ENCODE measurements at places on chromosomes 6 and 20.

DNA sequence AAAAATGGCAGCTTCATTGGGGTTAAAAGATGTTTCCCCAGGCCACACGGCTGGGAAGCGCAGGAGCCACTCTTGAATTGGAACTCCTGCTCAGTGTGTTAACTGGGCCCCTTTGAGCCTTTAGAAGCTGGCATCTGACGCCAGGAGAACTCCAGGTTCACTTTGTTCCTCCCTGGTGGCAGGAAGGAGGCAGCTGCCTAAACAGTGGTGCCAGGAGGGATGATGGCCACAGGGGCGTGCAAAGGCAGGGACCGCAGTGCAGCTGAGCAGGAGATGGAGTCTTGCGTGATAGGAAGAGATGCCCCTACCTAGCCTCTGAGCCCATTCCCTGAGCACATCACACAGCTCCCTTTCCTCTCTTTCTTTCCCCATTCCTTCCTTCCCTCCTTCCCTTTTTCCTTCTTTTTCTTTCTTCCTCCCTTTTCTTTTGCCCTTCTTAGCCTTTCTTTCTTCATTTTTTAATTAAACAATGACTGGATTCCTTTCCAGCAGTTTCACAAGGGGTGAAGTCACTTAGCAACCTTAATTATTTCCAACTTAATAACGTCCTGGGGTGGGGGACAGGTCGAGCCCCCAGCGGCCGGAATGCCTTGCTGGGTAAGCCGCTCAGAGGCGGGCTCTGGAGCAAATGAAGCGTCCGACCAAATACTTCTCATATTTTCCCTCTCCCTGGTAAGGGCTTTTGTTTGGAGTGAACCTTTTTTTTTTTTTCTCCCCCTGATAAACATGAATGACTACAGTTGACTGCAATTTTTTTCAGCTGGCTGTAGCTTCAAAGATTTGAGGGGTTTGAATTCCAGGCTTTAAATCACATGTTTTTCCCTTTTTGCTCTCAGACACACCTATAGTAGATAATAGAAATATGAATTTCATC, 20.8 kb upstream of the BMP7 start:
- DNase-seq, result no peak

DNA sequence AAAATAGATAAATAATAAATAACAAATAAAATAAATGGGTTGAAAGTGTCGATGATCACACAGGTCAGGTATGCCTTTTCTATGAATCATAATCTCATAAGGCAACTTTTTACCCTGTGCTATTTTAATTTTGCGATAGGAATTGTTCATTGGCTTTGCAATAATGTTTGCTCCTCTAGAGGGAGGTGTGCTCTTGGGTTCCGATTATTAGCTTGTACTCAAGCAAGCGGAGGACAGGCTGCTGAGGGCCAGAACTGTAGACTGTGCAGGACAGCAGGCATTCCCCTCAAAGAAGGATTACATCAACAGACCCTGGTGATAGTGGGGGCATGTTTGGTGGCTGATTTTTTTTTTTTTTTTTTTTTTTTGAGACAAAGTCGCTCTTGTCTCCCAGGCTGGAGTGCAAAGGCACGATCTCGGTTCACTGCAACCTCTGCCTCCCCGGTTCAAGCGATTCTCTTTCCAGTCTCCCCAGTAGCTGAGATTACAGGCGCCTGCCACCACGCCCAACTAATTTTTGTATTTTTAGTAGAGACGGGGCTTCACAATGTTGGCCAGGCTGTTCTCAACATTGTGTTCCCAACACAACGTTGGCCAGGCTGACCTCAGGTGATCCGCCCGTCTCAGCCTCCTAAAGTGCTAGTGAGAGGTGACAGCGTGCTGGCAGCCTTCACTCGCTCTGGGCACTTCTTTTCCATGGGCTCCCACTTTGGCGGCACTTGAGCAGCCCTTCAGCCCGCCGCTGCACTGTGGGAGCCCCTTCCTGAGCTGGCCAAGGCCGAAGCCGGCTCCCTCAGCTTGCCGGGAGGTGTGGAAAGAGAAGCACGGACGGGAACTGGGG, 35.6 kb downstream of the RIOK1 start:
- no peak for DNase-seq

- DNase-seq, result no peak
Measured at GRCh38 chr20:61346996-61347395, 94.9 kb downstream of the CDH4 start.

- DNase-seq, result no peak
Measured at GRCh38 chr20:31684153-31685015, 38.3 kb downstream of the BCL2L1 start.

DNA sequence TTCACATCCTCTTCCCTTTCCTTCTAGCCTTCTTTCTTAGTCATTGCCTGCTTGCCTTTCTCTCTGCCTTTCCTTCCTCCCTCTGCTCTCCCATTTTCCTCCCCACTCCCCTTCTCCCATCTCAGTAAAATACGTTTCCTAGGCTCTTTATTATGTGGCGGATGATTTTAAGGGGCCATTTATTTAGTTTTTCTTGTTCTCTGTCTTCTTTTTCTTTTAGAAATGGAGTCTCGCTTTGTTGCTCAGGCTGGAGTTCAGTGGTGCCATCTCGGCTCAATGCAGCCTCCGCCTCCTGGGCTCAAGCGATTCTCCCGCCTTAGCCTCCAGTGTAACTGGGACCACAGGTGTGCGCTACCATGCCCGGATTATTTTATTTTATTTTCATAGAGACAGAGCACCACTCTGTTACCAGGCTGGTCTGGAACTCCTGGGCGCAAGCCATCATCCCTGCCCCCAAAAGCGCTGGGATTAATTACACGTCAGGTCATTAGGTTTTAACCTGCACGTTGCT, 1.5 kb downstream of the MTHFD1L start:
- DNase-seq, result no peak

Data from NCI-H446 (cell line).